ENCODE measurements at places on chromosomes 13 and 19. TPM values are rescaled to one million over a fixed set of nuclear protein-coding genes. Genes with fewer than 3 reads are reported as not detected.

DNA sequence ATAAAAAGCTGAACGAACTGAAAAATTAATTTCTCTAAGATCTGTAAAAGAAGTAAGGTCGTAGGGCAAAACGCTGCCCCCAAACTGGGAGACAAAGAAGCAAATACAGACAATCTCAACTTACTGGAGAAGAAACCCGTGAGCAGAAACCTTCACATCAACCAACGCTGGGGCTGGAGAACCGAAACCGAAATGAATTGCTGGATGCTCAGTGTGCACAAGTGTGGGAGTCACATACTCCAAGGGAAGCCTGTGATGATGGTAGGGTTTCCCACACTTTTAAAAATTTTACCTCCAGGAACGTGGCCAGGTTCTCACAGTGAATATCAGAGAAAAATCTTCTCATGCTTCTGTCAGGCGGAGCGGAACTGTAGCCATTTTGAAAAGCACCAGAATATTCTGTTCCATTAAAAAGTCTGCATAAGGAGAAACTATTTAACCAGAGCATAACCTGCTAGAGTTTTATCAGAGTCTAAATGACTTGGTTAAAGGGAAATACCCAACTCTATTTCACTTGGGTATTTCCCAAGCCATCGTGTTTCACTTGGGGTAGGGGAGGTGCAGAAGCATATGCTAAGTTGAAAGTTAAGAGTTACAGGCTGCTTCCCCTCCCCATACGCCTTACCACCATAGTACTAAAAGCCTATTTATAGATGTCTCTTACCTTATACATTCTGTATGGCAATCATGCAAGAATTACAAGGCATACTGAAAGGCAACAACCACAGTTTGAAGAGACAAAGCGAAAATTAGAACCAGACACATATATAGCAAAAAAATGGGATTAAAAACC, 110.5 kb upstream of the SLITRK1 start:
- DNase-seq, result no peak

DNA sequence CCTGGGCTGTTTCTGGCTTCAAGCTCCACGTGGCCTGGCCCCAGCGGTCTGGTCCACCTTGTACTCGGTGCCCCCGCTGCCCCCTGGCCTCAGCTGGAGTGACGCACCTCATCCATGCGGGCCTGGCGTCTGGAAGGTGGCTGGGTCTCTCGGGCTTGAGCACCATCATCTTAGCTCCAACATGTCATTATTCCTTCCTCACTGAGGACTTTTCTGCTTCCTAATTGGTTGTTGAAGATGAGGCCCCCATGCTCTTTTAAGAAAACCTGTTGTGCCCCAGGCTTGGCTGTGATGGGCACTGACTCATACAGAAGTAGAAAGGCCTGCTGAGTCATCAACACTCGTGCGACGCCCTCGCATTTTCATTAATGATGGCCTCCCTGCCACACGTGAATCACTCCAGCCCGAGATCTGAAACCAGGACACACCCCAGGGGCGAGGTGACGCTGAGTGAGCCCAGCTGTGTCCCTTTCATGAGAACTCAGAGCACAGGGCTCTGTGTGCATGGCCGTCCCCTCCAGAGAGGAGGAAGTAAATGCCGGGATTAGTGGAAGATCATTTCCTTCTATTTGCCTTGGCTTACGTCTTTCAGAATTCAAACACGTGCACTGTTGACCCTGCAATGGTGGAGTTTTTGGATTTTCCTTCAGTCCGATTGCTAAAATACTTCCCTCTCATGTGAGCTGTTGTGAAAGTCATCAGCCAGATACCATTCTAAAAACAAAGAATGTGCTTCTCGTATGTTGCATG, 14.0 kb upstream of the GJA3 start:
- no peak for DNase-seq

LIM2 gene
- not detected for total RNA-seq

KRTDAP gene
- total RNA-seq, result not detected

- DNase-seq, result no peak
Measured at GRCh38 chr19:29927944-29928625, 14.0 kb upstream of the URI1 start.

DNA sequence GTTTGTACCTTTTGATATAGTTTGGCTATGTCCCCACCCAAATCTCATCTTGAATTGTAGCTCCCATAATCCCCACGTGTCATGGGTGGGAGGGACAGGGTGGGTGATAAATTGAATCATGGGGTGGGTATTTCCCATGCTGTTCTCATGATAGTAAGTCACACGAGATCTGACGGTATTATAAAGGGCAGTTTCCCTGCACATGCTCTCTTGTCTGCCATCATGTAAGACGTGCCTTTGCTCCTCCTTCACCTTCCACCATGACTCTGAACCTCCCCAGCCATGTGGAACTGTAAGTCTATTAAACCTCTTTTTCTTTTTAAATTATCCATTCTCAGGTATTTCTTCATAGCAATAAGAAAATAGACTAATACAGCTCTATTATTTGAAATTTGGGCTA, 330.7 kb upstream of the ATXN8OS start:
- DNase-seq, result no peak

DNA sequence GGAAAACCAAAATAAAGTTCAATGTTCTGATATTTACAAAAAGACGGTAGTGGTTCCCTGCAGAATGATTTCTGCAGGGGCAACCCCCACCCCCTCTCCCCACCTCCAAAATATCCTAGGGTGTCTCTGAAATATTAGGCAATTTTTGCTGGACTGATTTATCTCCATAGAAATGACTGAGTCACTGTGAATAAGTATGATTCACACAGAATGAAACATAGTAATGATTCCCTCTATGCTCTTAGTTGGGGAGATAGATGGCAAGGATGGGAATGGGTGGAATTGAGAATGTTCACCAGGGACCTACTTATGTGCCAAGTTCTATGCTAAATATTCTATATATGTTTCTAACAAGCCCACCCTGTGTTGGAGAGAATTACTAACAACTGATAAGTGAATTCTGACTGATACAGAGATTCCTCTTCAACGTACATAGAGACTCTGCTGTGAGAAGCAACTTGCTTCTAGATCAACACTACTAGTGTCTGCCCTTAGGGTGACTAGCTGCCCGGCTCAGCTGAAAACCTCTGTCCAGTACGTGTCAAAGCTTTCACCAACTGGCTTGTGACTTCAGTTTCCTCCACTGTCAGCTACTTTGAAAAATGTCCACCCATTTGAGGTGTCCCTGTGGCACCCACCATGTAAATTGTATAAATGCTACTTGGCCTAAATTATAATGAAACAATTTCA, 38.4 kb upstream of the RAP2A start:
- DNase-seq, result no peak

KL gene
- not detected for total RNA-seq

- no peak for DNase-seq
Measured at GRCh38 chr13:54536112-54536511, 1507.5 kb downstream of the OLFM4 start.

LGALS14 gene
- not detected for total RNA-seq

ATXN8OS gene
- total RNA-seq, result not detected

DNA sequence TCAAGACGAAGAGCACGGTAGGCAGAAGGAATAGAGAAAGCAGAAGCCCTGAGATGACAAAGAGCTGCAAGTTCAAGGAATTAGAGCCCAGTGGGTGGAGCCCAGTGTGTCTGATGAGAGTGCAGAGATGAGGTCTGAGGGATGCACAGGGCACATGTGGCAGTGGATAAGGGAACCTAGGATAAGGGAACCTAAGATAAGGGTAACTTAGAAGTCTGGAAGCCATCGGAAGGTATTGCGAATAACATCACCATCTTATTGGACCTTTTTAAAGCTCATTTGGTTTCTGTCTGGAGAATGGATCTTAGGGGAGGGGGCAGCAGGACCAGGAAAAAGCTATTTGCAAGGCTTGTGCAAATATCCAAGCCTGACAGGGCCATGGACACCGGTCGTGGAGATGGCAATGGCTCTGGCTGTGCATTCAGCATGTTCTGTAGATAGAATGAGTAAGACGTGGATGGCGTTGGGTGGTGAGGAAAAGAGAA, 1.3 kb downstream of the FPR3 start:
- no peak for DNase-seq

GARIN5A gene
- not detected for total RNA-seq

CATSPERD gene
- total RNA-seq, result not detected

GRCh38 chr13:21458451-21458812, 671 bp downstream of the ZDHHC20 start:
- DNase-seq, result peak; percentile 30

DNA sequence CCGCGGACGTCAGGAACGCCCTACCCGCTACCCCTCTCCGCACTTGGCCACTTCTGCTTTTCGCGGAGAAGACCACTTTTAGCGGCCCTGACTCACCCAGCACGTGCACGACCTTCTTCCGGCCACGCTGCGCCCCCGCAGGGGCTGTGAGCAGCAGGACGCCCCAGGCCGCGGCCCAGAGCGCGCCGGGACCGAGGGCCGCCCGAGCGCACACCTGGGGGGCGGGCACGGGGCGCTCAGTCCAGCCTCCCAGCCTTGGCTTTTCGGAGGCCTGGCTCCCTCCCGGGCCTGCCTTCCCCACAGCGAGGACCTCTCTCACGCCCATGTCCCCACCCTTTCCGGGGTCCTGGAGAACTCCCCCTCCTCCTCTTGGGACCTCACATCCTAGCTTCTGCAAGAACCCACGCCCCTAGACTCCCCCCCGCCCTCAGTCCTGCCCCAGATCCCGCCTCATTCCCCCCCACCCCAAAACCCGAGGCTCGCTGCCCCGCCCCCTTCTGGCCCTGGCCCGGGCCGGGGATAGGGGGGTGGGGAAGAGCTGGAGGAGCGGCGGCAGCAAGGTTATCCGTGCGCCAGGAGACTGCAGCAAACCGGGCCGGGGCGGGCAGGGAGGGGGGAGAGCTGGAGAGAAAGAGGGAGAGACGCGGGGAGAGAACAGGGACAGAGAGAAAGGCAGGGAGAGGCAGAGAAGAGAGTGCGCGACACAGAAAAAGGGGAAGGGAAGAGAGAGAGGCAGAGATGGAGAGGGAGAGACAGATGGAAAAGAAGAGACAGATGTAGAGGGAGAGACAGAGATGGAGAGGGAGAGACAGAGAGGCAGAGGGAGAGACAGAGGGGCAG, 11.5 kb downstream of the TM6SF2 start:
- DNase-seq, result no peak

ZNF44 gene
- total RNA-seq, result 20.7 TPM

- DNase-seq, result no peak
Measured at GRCh38 chr13:108494991-108495645, 134.3 kb upstream of the MYO16 start.

CD22 gene
- 1.3 TPM for total RNA-seq

ZNF85 gene
- 6.2 TPM for total RNA-seq

SRRM5 gene
- total RNA-seq, result 0.40 TPM

DNA sequence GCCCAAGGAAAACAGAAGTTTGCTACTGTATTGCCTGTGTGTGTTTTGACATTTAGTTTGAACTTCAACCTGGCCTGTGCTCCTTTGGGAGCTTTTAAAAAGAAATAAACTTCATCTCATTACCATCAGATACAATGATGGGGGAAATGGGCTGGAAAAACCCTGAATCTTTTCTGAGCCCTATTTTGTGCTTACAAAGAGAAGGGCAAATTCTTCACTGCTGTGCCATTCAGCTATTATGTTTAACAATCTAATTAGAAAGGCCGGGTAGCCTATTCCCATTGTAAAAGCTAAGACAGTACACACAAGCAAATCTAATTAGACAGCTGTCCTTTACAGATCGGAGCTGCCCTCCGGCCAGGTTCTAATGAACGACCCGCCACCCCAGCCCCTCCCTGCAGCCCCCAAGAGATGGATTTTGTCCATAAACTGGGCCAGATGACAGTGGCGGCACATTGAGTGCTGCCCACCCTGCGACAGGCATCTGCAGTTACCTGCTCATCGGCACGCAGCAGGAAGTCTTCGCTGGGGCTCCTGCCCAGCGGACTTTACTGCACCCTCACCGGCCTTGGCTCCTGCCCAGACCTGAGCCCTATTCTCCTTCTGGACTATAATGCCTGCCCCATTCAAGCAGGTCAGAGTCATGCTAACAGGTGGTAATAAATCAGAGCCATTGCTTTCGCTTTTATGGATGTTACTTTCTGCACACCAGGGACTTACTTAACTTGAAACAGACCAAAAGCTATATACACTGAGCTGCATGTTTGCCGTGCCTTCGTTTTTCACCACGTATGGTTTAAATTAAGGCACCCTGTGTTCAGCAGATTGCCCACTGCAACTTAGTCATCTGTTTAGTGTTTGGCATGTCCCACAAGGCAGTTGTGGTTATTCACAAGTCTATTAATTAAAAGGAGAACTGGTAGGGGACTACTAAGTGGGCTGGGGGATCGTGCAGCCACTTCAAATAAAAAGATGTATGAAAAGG, 549.6 kb downstream of the FGF9 start:
- no peak for DNase-seq

MAST1 gene
- 1.5 TPM for total RNA-seq

DNA sequence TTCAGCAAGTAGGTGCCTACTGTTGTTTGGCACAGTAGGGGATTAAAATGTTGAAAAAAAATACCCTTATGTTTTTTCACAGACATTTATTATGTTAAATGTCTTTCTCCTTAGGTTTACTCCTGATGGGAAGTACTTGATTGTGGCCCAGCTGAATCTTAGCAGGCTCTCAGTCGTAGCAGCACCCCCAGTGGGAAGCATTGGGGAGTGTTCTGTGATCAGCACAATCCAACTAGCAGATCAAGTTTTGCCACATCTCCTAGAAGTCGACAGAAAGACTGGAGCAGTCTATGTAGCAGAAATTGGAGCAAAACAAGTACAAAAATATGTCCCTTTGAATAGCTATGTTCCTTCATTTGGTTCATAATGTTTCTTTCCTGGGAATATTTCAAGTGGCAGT, 9.3 kb downstream of the NHLRC3 start:
- DNase-seq, result no peak

PGLYRP1 gene
- total RNA-seq, result not detected

Data from T-helper 17 cell (primary cell).